Esophagus squamous epithelium (tissue), 5 donors: ENCODE measurements at places on chromosomes 11 and 22.
A peak's percentile ranks its signal among the peaks of the same experiment; 100 is the strongest.

DNA sequence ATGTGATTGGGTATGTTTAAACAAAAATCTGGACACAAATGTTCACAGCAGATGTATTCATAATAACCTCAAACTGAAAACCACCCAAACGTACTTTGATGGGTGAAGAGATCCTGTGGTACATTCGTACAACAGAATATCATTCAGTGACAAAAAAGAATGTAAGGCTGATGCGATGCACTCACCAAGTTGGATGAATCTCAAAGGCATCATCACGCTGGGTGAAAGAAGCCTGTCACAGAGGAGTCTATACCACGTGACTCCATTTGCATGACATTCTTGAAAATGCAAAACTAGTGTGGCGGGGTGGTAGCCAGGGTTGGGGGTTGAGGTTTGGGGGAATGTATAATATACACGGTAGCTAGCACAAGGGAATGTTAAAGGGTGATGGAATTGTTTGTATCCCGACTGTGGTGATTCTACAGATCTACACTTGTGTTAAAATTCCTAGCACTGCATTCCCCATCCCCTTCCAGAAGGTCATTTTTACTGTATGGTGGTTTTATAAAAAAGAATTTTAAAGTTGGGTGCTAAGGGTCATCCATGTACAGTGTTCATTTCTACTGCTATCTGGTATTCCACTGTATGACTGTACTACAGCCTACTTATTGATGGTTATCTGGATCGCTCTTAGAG is 35.0 kb upstream of the SLC25A1 start:
- H3K36me3 ChIP-seq, result peaks cover 36% of the 10 kb centered on the region
- H3K4me1 ChIP-seq, result no peaks in the 10 kb centered on the region
- no peak overlapping the region for H3K27ac ChIP-seq
- DNase-seq, result no peak
- no peaks in the 10 kb centered on the region for H3K27me3 ChIP-seq

- DNase-seq, result no peak
- H3K4me1 ChIP-seq, result peaks cover 60% of the 10 kb centered on the region
- H3K36me3 ChIP-seq, result no peaks in the 10 kb centered on the region
- no peak overlapping the region for H3K27ac ChIP-seq
Measured at GRCh38 chr11:83023410-83023809, 48.3 kb downstream of the RAB30 start.

GRCh38 chr11:102187416-102188151 is 77.3 kb downstream of the YAP1 start:
- H3K4me1 ChIP-seq, result peaks cover 49% of the 10 kb centered on the region
- no peaks in the 10 kb centered on the region for H3K36me3 ChIP-seq
- no peak for DNase-seq
- H3K4me3 ChIP-seq, result no peak overlapping the region
- no peaks in the 10 kb centered on the region for H3K27me3 ChIP-seq

DNA sequence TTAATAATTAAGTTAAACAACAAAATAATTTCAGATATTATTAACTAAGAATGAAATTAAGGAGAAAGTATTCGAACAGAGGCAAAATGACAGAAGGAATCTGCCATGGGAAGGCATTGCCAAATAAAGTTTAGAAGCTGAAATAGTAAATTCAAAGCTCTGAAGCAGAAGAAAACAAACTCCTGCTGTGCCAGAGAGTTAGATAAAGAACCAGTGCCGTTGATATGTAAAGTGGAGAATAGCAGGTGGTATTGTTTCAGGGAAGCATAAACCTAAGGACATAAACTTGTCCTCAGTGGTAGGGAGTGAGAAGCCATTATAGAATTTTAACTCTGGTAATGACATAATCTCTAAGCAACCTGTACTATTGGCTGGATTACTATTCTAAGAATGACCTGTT is 2.7 kb upstream of the HBG2 start:
- no peak for DNase-seq
- no peak overlapping the region for H3K27ac ChIP-seq
- H3K4me3 ChIP-seq, result no peak overlapping the region
- no peaks in the 10 kb centered on the region for H3K27me3 ChIP-seq

- peaks cover 92% of the 10 kb centered on the region for H3K36me3 ChIP-seq
- H3K27ac ChIP-seq, result no peak overlapping the region
- no peak for DNase-seq
- H3K4me1 ChIP-seq, result no peaks in the 10 kb centered on the region
Measured at GRCh38 chr11:494761-495536, 12.1 kb downstream of the RNH1 start.

DNA sequence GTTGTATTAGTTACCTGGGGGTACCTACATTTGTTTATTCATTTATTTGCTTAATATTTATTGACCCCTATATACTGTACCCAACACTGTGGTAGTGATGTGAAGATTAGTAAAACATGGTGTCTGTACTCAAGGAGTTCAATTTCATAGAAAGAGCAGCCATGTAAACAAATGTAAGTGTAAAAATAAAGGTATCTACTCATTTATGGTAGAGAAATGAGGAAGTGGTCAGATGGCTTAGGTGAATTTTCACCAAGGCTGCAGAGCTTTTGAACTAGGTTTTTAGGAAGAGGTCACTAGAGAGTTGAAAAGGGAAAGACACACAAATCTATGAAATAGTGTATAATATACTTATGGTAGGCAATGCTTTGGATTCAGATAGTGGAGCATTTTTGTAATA is 11.1 kb downstream of the CTR9 start:
- H3K36me3 ChIP-seq, result no peaks in the 10 kb centered on the region
- no peaks in the 10 kb centered on the region for H3K4me1 ChIP-seq
- DNase-seq, result no peak
- no peak overlapping the region for H3K4me3 ChIP-seq

GRCh38 chr22:47740109-47740805 is 977.8 kb downstream of the TBC1D22A start:
- no peak overlapping the region for H3K4me3 ChIP-seq
- no peak for DNase-seq
- no peaks in the 10 kb centered on the region for H3K4me1 ChIP-seq

DNA sequence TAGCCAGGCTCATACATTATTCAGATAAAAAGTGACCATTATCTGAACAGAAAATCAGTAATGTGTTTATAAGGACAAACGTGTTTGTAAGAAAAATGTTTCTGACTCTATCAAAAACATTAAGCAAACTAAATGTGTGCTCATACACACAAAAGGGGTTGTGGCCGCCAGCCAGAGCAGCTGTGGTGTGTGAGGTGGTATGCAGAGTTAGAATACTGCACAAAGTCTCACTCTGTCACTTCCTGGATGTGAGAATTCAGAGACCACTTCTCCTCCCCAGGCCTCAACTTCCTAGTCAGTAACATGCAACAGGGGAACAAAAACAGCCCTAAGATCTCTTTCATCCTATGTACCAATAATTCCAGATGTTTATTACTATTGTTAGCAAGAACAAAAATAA is 9.4 kb downstream of the OR5B21 start:
- H3K27ac ChIP-seq, result no peak overlapping the region
- no peaks in the 10 kb centered on the region for H3K4me1 ChIP-seq
- no peak overlapping the region for H3K4me3 ChIP-seq
- no peaks in the 10 kb centered on the region for H3K36me3 ChIP-seq

DNA sequence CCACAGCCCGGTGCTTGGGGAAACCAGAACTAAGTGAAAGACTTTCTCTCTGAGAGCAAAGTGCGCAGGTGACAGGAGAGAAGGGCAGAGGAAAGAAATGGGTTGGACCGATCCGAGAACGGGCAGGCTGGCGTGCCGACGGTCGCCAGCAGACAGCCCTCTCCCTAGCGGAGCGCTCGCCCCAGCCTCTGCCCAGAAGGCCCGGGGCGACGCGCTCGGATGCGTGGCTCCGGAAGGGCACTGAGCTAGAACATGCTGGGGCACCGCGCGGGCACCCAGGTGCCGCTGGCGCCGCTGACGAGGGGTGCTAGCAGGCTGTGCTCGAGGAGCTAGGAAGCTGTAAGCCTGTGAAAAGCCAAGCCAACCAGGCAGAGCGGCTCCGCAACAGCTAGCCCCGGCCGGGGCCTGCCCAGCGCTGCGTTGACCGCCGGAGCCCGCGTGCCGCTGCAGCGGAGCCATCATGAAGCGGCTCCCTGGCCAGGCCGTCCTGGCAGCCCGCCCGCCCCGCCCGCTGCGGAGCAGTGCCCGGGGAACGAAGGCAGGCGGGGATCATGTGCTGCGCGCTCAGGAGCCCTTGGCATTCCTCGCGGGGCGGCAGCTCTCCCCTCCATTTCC is 22.1 kb upstream of the RRAS2 start:
- peaks cover 4% of the 10 kb centered on the region for H3K4me1 ChIP-seq
- no peaks in the 10 kb centered on the region for H3K27me3 ChIP-seq
- H3K27ac ChIP-seq, result peak overlapping the region; percentile 66

DNA sequence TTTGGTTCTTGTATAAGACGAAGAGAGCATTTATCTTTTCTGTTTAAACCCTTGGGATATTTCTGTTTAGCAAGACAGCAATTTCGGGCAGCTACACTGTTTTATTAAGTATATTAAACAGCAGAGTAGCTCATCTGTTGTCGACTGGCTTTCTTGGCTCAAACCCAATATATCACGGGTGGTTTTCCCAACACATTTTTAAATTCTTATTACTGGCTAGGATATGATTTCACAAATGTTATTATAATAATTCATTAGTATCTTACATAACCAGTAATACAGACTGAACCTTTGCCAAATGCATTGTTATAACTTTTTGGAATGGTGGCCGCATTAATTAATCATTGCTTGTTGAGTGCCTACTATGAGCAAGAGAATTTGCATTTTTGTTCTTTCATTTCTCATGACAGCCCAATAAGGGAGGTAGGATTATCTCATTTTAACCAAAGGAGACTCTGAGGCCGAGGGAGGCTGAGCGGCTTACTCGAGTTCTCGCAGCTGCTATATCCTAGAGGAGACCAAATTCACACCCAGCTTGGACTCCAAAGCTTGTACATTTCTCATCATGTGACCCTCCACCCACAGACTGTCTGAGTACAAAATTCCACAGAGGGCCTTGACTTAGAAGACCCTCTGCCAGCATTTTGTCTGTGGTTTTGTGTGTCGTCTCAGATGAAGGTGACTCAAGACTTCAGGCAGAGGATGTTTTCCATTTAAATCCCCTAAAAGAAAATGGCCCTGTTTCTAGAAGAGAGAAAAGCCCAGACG is 304.9 kb downstream of the NTM start:
- H3K27ac ChIP-seq, result no peak overlapping the region
- H3K36me3 ChIP-seq, result no peaks in the 10 kb centered on the region
- no peaks in the 10 kb centered on the region for H3K27me3 ChIP-seq
- no peak overlapping the region for H3K4me3 ChIP-seq
- peaks cover 10% of the 10 kb centered on the region for H3K4me1 ChIP-seq
